GM12892 (cell line): ENCODE measurements at places on chromosomes 12 and 14.

DNA sequence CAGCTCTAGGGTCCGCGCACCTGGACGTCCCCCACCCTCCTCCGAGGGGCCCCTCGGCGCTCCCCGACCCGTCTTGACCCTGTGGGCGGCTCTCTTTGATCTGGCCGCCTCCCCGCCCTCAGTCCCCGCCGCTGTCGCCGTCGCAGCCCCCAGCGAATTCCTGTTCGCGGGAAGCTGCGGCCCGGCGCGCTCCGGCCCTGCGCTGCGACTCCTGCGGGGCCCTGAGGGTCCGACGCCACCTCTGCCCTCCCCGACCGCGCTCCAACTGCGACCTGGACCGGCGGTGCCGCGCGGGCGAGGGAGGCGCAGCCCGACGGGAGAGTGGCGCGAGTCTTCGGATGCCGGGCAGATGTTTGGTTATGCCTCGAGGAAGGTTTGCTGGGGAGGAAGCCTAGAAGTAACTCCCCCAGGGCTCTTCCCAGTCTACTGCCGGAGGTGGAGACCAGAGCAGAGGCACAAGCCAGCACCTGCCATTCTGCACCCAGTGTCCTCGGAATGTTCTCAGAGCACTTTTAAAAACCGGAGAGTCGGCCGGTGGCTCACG, 440 bp upstream of the ISM2 start:
- DNase-seq: peak; percentile 52

GRCh38 chr14:105287249-105288102, 13.3 kb downstream of the BRF1 start:
- DNase-seq: no peak

- peak; percentile 81 for DNase-seq
Observed at GRCh38 chr14:105065280-105066228, at the start of gene GPR132. Gene GPR132 (minus strand): TSS chr14:105065430. CDS start chr14:105055420, 10,010 bp downstream.

DNA sequence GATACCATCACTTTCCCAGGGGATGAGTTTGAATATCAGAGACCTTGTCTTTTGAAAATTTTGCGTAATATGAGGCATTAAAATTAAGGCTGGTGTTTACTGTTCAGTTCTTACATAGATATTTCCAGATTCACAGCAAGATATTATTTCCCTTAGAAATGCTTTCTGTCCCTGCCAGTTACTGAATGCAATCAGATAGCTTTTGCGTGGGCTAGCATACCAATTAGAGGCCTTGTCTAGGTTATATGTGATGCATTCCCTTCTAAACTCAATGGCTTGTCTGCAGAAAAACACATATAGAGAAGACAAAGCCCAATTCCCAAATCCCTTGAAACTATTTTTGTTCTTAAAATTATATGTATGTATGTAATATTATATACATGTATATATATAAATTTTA, 167.8 kb downstream of the RMST start:
- no peak for DNase-seq
